BE2C (cell line): ENCODE measurements at places on chromosomes 5 and 9.

DNA sequence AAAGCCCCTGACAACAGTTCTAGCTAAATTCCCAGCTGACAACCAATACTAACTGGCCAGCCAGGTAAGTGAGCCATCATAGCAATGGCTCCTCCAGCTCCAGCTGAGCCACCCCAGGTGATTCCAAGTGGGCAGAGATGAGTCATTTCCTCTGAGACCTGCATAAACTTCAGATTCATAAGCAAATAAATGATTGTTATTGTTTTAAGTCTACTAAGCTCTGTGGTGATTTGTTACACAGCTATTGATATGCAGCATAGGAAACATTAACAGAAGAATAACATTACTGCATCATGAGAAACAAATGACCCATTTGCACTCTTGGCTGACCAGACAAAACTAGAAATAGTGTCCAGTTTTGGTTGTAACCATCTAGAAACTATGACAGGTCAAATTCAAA is 60.3 kb downstream of the TTC39B start:
- DNase-seq: no peak

DNA sequence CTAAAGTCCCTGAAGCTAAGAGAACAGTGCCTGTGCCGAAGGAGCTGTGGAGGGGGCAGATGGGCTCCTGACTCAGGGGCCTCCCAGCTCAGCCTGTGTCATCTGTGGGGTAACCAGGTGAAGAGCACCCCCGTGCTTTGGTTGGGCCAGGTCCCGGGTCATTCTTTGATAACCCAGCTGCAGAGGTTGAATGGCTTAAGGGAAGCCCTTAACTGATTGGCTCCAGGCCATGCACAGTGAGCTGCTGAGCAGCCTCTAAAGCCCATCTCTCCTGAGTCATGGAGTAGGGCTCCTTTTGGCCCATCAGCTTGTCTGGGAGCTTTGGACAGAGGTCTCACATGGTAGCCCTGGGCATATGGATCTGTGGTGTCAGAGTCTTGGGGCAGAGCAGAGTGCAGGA is 28.7 kb downstream of the COL27A1 start:
- peak; percentile 63 for DNase-seq

DNA sequence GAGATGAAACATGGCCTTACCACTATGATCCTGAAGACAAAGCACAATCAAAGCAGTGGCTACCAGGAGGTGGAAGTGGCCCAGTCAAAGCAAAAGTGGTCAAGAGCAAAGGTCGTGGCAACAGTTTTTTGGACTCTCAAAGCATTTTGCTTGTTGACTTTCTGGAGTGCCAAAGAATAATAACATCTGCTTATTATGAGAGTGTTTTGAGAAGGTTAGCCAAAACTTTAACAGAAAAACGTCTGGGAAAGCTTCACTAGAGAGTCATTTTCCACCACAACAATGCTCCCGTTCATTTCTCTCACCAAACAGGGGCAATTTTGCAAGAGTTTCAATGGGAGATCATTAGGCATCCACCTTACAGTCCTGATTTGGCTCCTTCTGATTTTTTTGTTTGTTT is 33.6 kb upstream of the MAMDC2 start:
- no peak for DNase-seq

DNA sequence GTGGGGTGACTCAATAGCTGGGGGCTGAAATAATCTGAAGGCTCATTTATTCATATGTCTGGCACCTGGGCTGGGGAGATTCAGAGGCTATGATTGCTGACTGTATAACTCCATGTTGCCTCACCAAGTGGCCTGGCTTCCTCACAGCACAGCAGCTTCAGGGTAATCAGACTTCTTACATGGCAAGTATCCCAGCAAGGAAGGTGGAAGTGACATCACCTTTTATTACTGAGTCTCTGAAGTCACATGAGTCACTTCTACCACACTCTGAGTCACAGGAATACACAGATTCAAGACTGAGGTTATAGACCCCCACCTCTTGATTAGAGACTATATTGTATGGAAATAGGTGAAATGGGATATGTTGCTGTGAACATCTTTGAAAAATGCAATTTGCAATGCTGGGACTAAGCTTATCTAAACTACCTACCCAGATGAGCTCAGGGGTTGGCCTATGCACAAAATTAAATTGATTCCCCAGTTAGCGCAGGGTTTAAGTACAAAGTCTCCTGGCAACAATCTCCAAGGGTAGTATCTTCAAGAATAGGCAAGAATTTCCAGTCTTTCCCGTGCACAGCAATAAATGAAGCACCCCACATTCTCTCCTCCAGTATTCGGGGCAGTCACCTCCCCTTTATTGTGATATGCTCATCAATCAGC is 553.1 kb downstream of the LRRC70 start:
- no peak for DNase-seq

- DNase-seq: no peak
Measured at GRCh38 chr5:168282120-168282519, 9.3 kb upstream of the WWC1 start.

- DNase-seq: no peak
Measured at GRCh38 chr5:175895215-175895614, 23.8 kb downstream of the CPLX2 start.

DNA sequence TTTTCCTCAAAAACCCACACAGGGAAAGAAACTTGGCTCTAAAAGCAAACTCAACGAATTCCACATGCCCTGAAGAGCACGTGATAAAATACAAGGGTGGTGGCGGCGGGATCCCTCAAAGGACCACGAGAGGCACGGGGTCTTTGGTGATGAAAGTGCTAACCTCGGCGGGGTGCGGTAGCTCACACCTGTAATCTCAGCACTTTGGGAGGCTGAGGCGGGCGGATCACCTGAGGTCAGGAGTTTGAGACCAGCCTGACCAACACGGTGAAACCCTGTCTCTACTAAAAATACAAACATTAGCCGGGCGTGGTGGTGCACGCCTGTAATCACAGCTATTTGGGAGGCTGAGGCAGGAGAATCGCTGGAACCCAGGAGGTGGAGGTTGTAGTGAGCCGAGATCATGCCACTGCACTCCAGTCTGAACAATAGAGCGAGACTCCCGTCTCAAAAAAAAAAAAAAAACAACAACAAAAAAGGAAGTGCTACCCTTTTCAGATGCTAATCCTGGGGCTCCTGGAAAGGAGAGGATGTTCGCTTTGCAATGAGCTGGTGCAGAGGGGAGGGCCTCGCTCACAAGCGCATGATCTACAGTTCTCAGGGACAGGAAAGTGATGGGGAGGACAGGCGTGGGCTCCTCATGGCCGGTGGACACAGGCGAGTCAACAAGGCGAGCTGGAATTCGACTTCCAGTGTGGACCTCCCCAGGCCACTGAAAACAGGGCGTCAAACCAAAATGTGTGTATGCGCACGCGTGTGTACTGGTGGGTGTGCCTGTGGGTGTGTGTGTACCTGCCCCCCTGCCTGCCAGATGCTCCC is 54.1 kb downstream of the USP20 start:
- DNase-seq: no peak

GRCh38 chr5:83718195-83718825 is 2.3 kb downstream of the HAPLN1 start:
- peak; percentile 65 for DNase-seq

DNA sequence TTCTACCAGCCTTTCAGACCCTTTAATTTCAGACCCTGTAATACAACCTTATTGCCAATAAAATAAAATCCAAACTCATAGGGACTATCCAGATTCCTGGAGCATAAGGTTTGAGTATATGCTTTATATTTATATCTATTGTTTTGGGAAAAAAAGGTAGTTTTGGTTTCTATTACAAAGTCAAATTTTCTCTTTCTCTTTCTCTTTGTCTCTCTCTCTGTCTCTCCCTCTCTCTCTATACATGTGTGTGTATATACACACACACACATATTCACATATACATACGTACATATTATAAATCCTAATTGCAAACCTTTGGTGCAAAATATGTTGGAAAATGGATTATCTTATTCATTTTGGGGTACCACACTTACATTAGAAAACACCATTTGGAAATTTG is 39.0 kb downstream of the TMEM232 start:
- DNase-seq: no peak

DNA sequence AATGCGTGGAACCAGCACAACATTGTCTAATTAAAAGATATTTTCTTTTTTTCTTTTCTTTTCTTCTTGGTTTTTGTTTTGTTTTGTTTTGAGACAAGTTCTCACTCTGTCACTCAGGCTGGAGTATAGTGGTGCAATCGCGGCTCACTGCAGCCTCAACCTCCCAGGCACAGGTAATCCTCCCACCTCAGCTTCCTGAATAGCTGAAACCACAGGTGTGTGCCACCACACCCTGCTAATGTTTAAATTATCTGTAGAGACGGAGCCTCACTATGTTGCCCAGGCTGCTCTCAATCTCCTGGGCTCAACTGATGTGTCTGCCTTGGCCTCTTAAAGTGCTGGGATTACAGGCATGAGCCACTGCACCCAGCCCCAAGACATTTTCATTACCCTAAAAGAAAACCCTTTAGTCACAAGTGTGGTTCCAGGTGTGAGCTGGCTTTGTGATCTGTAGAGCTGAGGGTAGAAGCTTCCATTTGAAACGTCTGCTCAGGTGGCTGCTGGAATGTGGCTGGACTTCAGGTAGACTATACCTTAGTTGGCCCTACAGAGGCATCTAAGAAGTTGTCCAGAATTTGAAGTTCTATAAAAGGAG is 19.1 kb upstream of the NEK6 start:
- no peak for DNase-seq

DNA sequence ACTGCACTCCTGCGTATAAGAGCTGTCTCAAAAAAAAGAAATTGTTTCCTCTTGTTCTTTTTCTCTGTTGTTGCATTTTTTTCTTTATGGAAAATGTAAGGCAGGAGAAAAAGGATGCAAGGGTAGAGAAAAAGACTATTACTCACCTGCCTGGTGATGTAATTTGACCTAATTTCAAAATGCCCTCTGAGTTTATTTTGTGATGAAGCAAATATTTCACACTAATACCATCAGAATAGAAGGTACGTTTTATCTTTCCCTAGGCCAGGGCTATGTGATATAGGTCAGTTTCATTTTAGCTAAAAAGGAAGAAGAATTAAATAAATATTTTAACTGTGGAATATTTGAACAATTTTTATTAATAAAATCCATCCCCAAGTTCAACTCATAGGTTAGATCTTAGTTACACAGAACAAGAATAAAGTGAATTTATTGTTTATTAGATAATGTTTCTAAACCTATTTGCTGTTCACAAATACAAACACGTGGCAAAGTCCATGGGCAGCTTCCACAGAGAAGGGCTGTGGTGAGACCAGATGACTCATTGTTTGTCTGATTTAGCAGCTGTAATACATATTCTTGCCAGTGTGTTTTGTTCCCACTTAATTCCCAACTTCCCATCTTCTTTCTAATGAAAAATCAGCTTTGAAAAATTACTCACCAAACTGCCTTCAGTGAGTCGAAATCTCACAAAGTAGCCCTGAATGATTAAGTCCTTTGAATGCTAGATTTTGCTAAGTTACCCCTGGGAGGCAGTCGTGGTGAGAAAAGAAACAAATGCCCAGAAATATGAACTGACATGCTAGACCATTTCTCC is 52.8 kb upstream of the CCDC112 start:
- no peak for DNase-seq

GRCh38 chr5:10726179-10726912 is 34.7 kb downstream of the DAP start:
- DNase-seq: no peak

DNA sequence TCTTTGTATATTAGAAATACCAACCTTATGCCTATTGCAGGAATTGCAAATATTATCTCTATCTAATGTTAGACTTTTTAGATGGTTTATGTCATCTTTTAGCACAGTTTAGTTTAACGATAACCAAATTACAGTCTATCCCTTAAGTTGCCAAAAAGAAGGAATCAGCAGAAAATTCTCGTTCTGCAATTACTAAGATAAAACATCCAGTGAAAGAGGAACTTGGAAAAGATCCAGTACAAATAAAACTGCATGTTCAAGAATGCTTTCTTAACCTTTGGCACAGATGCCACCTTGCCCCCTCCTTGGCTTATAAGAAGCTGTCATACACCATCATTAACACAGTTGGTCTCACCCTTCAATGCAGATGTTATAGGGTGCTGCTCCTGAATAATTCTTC is 124.0 kb downstream of the SEMA5A start:
- no peak for DNase-seq

GRCh38 chr9:35318741-35319140 is 156.9 kb downstream of the UNC13B start:
- no peak for DNase-seq
